ENCODE measurements at places on chromosomes 2 and 18. TPM values are rescaled to one million over a fixed set of nuclear protein-coding genes. Genes with fewer than 3 reads are reported as not detected.

GRCh38 chr2:187906021-187906420 is 351.8 kb upstream of the TFPI start:
- no peak for DNase-seq

DNA sequence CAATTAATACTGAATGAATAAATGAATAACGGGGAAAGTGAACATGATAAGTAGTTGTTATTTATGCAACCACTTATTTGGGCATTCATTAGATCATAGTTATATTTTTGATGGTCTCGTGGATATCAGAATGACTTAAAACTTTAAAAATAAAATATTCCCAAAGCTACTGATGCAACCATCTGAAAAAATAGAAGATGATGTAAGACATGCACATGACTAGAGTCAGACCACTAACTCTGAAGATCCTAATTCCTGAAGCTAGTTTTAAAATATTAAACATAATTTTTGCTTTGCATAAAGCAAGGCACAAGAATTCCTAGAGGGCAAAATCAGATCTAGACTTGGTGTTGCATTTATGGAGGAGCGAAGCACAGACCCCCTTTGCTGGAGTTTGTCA is 616.1 kb downstream of the IRS1 start:
- no peak for DNase-seq

DNA sequence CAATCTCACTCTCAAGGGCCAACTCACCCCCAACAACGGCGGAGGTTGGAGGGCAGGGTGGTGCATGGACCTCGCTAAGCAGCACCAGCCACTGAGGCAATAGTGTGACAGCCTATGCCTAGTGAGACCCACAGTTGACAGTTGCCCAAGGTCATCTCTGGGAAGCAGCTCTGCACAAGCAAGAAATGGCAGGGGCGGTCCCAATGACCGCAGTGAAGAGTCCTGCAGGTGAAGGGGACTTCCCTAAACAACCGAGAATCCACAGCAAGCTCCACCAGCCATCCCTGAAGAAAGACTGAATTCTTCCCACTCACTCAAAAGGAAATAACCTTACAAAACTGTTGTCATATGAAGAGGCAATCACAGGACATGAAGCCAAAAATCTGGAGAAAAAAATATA is 313.4 kb upstream of the ID2 start:
- DNase-seq: no peak

- DNase-seq: no peak
These were observed 16.4 kb downstream of the MAP3K19 start for GRCh38 chr2:135030826-135031225.

DNA sequence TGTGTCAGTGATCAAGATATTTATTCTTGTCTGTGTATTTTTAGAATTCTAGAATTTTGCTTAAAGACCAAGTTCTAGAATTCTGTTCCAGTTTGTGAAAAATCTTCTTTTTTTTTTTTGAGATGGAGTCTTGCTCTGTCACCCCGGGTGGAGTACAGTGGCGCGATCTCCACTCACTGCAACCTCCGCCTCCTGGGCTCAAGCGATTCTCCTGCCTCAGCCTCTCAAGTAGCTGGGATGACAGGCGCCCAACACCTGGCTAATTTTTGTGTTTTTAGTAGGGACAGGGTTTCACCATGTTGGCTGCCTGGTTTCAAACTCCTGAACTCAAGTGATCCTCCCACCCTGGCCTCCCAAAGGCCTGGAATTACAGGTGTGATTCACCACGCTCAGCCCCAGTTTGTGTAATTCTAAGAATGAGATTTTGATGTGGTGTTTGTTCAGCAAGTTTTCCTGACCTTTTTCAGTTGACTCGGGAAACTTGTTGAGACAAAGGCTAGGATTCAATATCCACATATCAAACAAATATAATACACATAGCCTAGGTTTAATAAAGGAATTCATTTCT is 3.6 kb downstream of the EIF5B start:
- no peak for DNase-seq

DNA sequence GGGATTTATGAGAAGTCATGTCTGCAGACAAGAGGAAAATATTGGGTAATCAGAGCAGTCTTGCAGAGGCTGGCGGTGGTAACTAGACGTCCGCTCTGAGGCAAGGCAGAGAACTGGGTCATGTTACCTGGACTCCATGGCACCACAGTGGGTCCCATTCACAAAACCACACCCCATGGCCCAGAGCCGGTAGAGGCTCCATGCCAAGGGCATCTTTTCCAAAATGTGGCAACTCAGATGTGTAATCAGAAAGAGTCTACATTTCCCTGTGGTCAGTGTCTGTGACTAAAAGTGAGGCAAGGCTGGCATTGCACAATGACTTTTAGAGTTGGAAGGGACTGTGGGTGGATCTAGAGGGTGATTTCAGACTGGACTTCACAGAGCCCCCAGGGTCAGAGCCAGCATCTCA is 113.1 kb downstream of the MREG start:
- DNase-seq: peak; percentile 78

- no peak for DNase-seq
These were observed 35.4 kb upstream of the LRP2 start for GRCh38 chr2:169397697-169398096.

DNA sequence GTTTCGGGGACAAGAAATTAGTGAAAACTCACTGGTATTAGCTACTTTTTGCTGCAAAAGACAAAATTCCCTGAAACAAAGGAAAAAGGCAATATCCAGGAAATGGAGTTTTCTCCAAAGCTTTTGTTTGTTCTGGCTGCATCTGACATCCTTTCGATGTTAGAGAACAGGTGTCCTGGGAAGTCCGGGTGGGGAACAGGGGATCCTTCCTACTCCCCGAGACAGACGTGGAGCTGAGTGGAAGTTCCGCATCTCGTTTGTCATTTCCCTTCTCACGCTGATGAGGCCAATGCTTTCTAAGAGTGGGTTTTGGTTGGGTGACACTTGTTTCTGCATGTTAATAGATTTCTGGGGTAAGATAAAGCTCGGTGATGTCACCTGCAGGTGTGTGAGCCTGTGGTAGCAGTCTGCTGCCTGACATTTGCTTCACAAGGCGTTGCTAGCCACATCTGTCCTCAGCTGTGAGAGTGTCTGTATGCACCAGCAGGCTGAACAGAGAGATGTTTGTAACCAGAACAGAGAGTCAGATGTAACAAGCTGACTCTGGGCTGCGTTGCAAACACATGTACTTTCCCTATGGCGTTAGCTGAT is 125.9 kb downstream of the ACOXL start:
- no peak for DNase-seq

- no peak for DNase-seq
These were observed 708.4 kb downstream of the RNF144A start for GRCh38 chr2:7625392-7626138.

- DNase-seq: no peak
These were observed 79.0 kb downstream of the ALPK2 start for GRCh38 chr18:58549814-58550339.

DNA sequence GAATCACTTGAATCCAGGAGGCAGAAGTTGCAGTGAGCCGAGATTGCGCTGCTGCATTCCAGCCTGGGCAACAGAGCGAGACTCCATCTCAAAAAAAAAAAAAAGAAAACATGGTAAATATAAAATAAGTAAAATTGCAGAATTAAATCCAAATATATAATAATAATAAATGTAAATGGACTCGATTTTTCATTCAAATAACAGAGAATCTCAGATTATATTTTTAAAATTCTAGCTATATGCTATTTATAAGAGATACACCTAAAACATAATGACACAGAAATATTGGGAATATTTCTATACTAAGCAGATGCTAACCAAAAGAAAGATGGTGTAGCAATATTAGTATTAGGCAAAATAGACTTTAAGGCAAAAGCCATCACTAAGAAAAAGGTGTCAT is 15.1 kb upstream of the NEURL3 start:
- DNase-seq: no peak

DNA sequence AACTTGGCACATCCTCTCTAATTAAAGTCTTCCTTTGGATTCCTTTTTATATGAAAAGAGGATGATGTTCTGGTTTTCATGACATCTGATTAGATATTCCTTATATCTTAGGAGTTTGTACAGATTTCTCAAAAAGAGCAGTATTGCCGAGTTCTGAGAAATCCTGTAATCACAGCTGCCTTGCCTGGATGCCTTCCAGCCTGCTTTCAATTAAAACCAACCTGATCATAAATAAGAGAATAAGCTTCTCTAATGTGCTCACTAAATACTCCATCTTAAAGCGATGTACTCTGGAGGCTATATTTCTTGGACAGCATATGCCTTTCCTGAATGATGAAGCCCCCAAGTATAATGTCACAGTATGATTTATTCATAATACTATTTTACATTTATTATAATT is 1203.8 kb upstream of the PIK3C3 start:
- no peak for DNase-seq

DNA sequence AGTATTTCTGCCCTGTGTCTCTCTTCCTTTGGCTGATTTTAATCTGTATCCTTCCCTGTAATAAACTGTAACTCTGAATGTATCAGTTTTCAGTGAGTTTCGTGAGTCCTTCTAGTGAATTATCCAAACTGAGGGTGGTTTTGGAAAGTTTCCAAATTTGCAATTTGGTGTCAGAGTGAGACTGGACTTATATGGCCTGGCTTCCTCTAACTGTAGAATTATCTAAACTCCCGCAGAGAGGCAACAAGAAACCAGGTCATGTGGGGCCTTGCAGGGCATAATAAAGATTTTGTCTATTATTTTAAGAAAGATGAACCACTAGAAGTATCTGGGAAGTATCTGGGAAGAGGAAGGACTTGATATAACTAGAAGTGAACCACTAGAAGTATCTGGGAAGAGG is 95.3 kb upstream of the RNF152 start:
- DNase-seq: no peak

DNA sequence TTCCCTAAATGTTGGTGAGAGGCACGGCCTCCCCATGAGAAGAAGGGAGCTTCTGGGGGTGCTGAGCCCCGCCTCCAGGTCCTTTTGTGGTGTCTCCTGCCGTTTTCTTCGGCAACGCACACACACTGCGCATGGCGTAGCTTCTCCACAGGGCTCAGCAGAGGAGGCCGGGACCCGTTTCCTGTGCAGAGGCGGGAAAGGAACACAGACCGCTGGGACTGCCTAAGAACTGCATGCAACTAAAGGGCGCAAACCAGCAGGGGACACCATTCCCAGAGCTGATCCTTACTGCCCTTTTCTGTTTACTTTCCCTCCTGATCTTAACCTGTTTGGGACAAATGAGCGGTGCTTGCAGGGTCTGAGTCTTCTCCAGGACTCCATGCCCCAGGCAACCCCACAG is 90.3 kb upstream of the CAPN13 start:
- DNase-seq: no peak

- no peak for DNase-seq
These were observed at the start of gene DCDC2C for GRCh38 chr2:3703236-3703756. TSS of gene DCDC2C (plus strand) at chr2:3703575. CDS start at chr2:3703752, 177 bp downstream.

GRCh38 chr2:226869371-226869770 is 33.5 kb downstream of the RHBDD1 start:
- no peak for DNase-seq

GRCh38 chr2:95074663-95075439 is 46.8 kb downstream of the MRPS5 start:
- no peak for DNase-seq

DNA sequence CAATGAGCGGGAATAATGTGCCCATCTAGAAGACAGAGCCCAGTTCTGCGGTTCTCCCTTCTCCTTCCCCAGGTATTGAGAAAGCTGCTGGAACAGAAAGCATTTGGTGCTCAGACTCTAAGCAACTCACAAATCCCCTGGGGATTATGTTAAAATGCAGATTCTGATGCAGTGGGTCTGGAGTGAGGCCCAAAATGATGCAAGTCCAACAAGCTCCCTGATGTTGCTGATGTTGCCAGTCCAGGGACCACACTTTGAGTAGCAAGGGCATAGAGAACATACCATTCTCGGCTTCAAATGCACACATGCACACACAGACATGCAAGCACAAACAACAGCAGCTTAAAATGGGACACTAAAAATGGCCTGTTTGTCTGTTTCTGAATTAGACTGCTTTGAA is 274.8 kb upstream of the NCKAP5 start:
- no peak for DNase-seq

- DNase-seq: no peak
These were observed 409.0 kb downstream of the SLC4A3 start for GRCh38 chr2:220036431-220036830.

Gene ZNF804A
- total RNA-seq: not detected

Gene LRP2
- not detected for total RNA-seq

Gene CDH2
- total RNA-seq: 22.8 TPM

Gene DLGAP1
- total RNA-seq: 2.0 TPM

Gene ATP8B1
- 30.9 TPM for total RNA-seq

Gene COL5A2
- 64.2 TPM for total RNA-seq

Gene HOXD8
- 19.8 TPM for total RNA-seq

Gene C2orf42
- 9.5 TPM for total RNA-seq

Gene DARS1
- total RNA-seq: 11.6 TPM

Gene ERFE
- 3.3 TPM for total RNA-seq

Gene CYP1B1
- 148 TPM for total RNA-seq

Gene AKAIN1
- not detected for total RNA-seq

Gene CNTNAP5
- not detected for total RNA-seq

Gene DNAJC5G
- not detected for total RNA-seq

Gene RTP5
- total RNA-seq: not detected

Gene YES1
- 30.5 TPM for total RNA-seq
